ENCODE measurements at places on chromosomes 2 and 18.

DNA sequence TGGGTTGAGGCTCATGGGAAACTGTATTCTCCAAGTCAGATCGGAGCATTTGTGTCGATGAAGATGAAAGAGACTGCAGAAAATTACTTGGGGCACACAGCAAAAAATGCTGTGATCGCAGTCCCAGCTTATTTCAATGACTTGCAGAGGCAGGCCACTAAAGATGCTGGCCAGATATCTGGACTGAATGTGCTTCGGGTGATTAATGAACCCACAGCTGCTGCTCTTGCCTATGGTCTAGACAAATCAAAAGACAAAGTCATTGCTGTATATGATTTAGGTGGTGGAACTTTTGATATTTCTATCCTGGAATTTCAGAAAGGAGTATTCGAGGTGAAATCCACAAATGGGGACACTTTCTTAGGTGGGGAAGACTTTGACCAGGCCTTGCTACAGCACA, 336.6 kb downstream of the PAX3 start:
- no peak for DNase-seq

- no peak for DNase-seq
Measured at GRCh38 chr2:236744281-236744705, 174.7 kb downstream of the ACKR3 start.

GRCh38 chr2:205115511-205115910, 566.8 kb upstream of the NRP2 start:
- DNase-seq = no peak

- no peak for DNase-seq
Measured at GRCh38 chr2:150624001-150624401, 136.5 kb upstream of the RND3 start.

DNA sequence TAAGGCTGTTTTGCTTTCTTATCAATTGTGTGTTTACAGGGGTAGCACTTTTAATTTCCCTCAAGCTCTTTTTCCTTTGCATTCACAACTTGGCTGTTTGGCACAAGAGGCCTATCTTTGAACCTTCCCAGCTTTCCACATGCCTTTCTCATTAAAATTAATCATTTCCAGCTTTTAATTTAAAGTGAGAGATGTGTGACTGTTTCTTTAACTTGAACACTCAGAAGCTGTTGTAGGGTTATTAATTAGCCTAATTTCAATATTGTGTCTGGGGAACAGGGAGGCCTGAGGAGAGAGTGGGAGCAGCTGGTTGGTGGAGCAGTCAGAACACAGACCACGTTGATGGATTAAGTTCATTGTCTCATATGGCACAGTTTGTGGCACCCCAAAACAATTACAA, 4.7 kb downstream of the ASB1 start:
- no peak for DNase-seq

- no peak for DNase-seq
Measured at GRCh38 chr2:74712223-74713053, 58.4 kb downstream of the SEMA4F start.

GRCh38 chr2:149885946-149886345, 298.4 kb upstream of the MMADHC start:
- DNase-seq = no peak

- DNase-seq = no peak
Measured at GRCh38 chr2:193187816-193188215, 993.1 kb upstream of the TMEFF2 start.

DNA sequence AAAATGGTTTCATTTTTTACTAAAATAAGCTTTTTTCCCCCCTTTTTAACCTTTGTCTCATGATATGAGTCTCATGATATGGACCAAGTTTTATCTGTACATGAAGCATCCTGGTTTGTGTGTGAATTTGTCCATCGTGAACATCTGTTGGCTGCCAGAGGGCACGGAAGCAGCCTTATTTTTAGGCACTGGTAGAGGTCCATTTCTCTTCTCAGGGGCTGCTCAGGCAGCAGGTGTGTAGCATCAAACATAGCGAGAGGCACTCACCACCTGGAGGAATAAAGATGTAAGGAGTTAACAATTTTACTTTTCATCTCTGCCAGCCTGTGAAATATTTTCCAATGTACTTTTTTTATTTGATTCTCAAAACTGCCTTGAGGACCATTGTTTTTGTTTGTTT, 134.5 kb downstream of the RHBDD1 start:
- no peak for DNase-seq

GRCh38 chr2:162917626-162918025, 79.1 kb upstream of the KCNH7 start:
- DNase-seq = no peak

GRCh38 chr18:49757513-49758262, 55.6 kb downstream of the ACAA2 start:
- no peak for DNase-seq

DNA sequence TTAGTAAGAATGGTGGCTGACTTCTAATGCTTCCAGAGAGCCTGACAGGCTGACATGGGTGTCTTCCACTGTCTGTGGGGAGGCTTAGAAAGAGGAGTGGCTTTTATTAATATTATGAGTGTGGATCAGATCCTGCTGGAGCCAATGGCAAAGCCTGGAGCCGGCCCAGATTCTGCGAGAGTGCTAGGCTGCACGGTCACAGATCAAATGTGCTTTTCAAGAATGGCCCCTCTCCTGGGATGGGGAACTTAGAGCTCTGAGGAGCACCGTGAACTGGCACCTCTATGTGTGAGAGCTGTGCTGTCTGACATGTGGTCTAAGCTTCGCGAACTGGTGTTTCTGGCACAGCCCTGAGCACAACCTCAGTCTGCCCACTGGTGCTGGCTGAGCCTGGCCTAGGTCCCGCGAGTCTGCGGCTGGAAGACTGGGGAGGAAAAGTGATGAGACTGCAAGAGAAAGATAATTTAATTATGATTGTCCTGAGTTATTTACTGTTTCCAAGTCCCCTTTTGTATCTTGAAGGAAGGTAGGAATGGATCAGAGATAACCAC, 70.4 kb downstream of the ASAP2 start:
- DNase-seq = no peak

DNA sequence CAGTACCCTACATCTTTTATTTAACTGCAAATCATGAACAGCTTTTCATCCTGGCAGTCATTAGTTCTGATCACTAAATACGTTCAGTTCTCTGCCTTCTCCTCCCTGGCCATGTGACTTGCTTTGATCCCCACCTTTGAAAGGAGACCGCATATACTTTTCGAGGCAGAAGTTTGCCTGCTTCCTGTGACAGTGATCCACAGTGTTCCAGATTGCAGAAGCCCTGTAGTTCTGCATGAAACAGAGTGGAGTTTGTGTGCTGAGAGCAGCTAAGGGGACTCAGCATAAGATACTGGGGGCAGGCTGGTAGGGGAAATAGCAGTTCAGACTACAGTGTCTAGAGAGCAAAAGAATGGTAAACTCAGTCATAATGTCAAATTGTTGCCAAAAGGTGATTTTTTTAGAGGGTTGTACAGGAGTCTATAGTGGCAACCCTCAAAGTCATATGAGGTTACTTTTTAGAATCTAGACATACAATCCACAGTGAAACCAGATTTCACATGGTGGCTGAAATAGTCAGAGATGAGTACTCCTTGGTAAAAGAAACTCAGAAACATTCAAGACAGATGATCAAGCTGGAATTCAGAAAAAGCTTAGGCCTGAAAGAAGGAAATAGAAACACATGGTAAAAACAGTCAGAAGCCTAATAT, 1800.4 kb upstream of the CELF4 start:
- DNase-seq = no peak

- DNase-seq = no peak
Measured at GRCh38 chr2:25177211-25177611, 8.8 kb upstream of the POMC start.

DNA sequence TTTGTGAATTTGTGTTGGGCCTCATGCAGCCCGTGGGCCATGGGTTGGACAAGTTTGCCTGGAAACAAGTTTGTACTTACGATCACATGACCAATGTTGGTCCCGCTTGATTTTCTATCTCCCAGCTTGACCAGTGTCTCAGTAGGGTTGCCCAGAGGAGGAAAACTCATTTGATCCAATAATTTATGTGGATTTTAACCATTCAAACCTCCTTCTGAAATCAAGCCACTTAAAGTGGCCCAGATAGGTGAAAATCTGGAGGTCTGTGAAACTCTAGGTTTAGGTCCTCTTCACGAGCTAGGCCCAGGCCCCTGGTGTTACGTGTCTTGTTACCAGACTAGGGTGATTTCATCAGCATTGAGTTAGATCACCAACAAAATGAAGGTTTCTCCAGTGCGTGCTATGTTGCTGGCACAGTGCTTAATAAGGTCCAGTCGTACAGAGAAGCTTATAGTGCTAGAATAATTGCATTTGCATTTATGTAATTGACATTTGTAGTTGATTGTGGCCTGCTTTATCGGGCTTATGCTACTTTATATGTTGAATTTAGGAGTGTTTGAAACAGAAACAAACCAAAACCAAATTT, 4.4 kb downstream of the ACTR2 start:
- no peak for DNase-seq

DNA sequence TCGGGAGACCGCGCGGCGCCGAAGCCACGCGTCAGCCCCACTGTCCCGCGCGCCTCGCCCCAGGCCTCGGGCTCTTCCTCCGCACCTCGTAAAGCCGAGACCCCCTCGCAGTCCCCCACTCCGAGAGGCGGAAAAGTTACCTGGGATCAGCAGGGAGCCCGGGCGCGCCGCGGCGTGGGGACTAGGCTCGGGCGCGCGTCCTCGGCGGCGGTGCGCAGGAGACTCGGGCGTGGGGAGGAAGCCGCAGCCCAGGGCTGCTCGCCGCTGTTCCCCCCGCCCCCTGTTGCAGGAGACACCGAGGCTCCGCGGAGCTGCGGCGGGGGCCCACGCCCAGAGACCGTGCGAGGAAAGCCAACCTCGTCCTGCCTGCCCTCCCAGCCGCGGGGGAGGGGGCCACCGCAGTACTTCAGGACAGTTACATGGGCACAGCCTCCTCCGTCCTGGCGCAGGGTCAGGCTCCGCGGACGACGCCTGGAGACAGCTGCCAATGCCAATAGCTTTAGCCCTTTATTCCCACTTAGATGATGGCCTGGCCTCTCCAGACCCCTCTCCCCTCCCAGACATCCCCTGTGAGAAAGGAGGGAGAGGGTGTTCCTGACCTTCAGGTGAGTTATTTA, at the start of gene EPB41L3:
Gene EPB41L3 (minus strand): TSS at position 225 of the 617 bp plus-strand sequence. CDS start 54,814 bp downstream, outside the sequence.
- peak; percentile 78 for DNase-seq
